T-helper 1 cell (primary cell): ENCODE measurements at places on chromosomes 3 and 15.

DNA sequence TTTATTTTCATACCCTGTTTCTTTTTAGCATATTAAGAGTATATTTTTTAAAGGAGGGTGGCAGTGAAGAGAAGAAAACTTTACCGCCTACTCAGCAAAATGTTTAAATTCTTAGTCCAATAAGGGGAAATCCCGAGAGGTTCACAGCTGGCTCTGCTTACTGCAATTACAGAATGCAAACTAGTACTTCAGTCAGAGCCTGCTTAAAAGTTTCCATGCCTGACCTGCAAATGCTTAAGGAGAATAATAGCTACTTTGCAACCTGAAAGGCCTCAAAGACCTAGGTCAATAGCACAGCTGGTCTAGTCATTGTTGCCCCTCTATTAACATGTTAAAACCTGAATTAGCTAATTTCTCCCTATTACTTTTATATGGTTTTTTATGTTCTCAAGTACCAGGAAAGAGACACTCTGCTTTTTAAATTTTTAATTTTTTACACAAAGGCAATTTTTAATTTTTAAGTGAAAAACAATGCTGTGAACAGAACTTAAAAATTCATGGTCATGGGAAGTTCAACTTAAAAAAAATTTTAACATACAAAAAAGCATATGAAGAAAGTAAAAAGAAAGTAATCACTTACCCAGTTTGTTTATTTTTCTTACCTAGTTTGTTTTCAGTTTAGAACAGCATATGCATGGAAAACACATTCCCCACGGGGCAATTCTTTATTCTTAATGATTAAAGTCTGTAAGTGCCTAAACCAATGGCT is 79.2 kb downstream of the P3H2 start:
- DNase-seq: no peak

- DNase-seq: peak; percentile 52
Measured at GRCh38 chr15:59689626-59690236, 611 bp upstream of the BNIP2 start.

DNA sequence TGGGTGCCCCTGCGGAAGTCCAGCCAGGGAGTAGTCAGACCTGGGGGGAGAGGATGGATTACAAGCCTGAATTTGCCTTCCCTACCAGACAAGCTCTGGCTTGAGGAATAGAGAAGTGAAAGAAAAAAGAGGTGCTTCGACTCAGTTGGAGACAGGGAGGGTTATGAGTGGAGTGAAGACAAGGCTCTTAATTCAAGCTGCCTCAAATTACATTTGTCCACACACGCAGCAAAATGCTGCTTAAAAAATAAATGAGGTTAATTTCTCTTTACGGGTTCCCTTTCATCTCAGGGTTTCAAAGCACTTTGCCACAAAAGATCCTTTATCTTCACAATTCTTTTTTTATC is 49.0 kb upstream of the SLC4A7 start:
- DNase-seq: no peak

- no peak for DNase-seq
Measured at GRCh38 chr3:126620738-126621137, 34.2 kb downstream of the TXNRD3 start.

DNA sequence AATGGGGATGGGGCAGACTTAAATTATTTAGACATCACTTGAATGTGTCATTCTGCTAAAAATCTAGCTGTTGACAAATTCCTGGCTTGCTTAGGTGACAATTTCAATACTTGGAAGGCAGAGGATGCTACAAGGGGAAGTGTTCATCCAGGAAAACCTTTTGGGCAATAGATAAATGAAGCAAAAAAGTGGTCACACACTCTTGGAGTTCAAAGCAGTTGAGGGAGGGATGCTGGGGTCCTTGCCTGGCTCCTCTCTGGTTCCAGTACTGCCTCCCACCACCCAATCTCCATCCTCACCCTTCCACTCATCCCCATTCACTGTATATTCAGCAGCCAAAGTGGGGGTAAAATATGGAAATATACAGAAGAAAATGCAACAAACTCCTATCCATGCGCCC is 52.6 kb upstream of the FRMD4B start:
- no peak for DNase-seq

- DNase-seq: no peak
Measured at GRCh38 chr3:1787094-1787493, 311.6 kb upstream of the CNTN4 start.

GRCh38 chr3:186141790-186142189 is 32.9 kb upstream of the ETV5 start:
- no peak for DNase-seq

DNA sequence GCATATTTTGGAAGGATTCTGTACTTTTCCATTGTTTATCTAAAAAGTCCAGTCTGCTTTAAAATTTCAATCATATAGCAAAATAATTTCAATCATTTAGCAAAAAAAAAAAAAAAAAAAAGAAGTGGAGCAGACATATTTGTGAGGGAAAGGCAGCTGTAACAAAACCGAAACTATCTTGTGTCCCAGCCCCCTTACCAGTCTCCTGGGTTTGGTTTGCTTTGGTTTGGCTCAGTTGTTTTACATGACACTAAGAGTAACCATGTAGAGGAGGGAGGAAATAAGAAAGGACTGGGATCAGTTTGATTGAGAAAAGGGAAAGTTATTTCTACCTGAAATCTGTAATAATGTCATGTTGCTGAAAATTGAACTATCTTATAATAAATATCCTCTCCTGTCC is 158.8 kb upstream of the GADL1 start:
- no peak for DNase-seq

GRCh38 chr3:172454180-172454579 is 5.9 kb upstream of the GHSR start:
- DNase-seq: no peak

DNA sequence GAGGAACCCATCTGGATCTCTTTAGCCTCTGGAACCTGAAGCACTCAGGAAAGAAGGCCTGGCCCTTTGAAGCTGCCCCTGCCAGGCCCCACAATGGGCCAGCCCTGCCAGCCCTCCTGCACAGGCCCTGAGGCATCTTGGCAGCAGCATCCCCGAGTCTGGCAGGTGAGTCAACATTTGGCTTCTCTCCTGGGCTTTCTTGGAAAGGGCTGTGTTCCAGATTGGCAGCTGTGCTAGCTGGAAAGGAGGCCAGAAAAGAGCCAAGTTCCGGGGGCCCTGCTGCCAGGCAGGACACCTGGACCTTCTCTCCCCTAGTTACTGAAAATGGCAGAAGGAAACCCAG is 187.2 kb downstream of the SHQ1 start:
- no peak for DNase-seq

GRCh38 chr3:14923476-14923875 is 23.9 kb upstream of the NR2C2 start:
- no peak for DNase-seq

GRCh38 chr3:168080022-168080421 is 15.7 kb downstream of the GOLIM4 start:
- no peak for DNase-seq
